ENCODE measurements at places on chromosomes 1 and 21.

GRCh38 chr1:165303386-165303785, 53.1 kb downstream of the LMX1A start:
- no peak for DNase-seq

- no peak for DNase-seq
Observed at GRCh38 chr21:39645331-39645730, 32.6 kb downstream of the B3GALT5 start.

DNA sequence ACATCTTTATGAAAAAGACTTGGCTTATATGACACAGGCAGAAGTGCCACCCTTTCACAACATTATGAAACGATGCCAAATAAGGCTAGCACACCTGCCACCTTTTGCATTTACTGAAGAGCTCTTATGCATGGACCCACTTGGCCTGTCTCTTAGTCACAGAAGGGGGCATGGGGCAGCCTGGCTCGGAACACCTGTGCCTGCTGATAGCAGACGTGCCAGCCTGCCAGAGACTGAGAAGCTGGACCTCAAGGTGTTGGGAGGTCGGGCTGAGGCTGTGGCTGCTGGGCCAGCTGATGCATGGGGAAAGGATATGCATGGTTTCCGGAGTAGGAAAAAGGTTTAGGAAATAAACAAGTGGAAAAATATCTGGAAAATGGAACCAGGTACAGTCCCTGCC, 21.5 kb downstream of the RCAN1 start:
- DNase-seq: no peak

DNA sequence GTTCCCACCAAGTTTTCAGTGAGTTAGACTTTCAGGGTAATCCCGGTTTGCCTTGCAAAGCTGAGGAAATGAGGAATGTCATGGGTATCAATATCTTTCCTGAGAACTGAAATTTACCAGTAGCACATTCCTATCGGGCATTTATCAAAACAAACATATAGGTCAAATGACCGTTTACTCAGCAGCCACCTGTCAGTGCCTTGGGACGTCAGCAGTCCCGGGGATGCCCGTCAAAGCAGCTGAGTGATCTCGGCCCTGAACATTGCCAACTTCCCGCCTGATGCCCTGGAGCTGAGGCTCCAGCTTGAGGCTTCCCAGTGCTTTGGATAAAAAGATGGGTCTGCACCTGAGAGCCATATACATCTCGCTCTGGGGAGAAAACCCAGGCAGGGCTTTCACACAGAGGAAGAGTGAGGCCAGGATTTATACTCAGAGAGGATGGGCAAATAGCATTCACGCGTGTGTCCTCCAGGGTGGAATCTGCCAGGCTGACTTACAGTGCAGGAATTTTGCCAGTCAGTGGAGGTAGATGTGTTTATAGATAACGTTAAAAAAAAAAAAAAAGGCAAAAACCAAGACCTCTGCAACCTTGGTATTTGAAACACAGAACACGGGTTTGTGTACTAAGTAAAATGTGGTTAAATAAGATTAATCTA, 435.7 kb upstream of the VAMP3 start:
- no peak for DNase-seq

- no peak for DNase-seq
Observed at GRCh38 chr1:9422911-9423505, 116.3 kb upstream of the SLC25A33 start.

DNA sequence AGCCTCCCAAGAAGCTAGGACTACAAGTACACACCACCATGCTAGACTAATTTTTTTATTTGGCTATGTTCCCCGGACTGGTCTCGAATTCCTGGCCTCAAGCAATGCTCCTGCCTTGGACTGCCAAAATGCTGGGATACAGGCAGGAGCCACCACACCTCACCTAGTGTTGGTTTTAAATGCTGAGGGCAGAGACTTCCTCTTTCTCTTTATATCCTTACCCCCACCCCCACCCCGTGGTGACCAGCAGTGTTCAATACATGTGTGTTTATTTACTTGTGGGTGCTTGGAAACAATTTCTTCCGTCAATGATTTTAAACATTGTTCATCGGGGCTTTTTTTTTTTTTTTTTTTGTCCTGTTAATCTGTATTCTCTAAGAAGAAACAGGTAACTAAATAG, 158.9 kb downstream of the ZBTB18 start:
- no peak for DNase-seq

GRCh38 chr1:223621312-223621734, 44.2 kb downstream of the CAPN8 start:
- DNase-seq: no peak

DNA sequence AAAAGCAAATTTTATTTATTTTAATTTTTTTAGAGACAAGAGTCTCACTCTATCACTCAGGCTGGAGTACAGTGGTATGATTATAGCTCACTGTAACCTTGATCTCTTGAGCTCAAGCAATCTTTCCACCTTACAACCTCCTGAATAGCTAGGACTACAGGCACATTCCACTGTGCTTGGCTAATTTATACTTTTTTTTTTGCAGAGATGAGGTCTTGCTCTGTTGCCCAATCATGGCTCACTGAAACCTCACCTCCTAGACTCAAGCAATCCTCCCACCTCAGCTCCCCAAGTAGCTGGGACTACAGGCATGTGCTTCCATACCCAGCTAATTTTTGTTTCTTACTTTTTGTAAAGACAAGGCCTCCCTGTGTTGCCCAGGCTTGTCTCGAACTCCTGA, 49.5 kb downstream of the DR1 start:
- DNase-seq: no peak

- no peak for DNase-seq
Observed at GRCh38 chr1:91031081-91031480, 9.2 kb upstream of the ZNF644 start.

DNA sequence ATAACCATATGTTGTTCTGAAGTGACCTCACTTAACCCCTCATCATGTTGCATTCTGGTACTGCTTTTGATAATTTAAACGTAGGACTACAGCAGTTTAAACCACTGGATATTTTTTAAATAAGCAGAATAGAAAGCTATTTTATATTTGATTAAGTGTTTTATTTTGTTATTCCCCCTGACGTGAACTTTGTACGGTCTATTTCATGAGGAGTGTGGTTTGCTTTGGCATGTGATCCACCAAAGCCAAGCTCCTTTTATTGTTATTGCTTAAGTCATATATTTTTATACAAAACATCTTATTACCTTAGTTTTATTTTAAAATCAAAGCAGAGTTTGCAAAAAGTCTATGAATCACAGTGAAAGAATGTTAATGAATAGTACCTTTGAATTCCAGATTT, 101.4 kb upstream of the L1TD1 start:
- no peak for DNase-seq

GRCh38 chr1:34037856-34038255, 127.2 kb downstream of the CSMD2 start:
- no peak for DNase-seq

DNA sequence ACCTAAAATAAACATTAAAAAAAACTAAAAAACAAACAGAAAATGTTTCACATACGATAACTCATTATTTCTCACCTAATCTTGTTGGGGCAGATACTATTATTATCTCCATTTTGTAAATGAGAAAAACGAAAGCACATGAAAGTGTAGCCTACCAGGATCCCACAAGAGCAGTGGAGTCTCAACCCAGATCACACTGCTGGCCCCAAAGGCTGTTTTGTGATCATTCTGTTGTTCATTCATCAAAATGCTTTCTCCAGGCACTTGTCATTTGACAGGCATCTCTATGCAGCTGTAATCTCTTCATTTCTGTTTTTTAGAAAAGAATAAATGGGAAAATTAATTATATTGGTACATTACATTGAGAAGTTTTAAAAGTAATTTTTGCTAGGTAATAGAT, 67.5 kb downstream of the AK5 start:
- no peak for DNase-seq

- DNase-seq: peak; percentile 53
Observed at GRCh38 chr1:109793486-109794318, 30.0 kb upstream of the EPS8L3 start.

- no peak for DNase-seq
Observed at GRCh38 chr1:214546084-214546483, 5.3 kb downstream of the PTPN14 start.

GRCh38 chr1:171940368-171940767, 99.1 kb downstream of the DNM3 start:
- no peak for DNase-seq

- DNase-seq: no peak
Observed at GRCh38 chr21:37484535-37485474, 118.2 kb downstream of the DYRK1A start.

- no peak for DNase-seq
Observed at GRCh38 chr1:86477256-86477655, 8.5 kb downstream of the CLCA1 start.

DNA sequence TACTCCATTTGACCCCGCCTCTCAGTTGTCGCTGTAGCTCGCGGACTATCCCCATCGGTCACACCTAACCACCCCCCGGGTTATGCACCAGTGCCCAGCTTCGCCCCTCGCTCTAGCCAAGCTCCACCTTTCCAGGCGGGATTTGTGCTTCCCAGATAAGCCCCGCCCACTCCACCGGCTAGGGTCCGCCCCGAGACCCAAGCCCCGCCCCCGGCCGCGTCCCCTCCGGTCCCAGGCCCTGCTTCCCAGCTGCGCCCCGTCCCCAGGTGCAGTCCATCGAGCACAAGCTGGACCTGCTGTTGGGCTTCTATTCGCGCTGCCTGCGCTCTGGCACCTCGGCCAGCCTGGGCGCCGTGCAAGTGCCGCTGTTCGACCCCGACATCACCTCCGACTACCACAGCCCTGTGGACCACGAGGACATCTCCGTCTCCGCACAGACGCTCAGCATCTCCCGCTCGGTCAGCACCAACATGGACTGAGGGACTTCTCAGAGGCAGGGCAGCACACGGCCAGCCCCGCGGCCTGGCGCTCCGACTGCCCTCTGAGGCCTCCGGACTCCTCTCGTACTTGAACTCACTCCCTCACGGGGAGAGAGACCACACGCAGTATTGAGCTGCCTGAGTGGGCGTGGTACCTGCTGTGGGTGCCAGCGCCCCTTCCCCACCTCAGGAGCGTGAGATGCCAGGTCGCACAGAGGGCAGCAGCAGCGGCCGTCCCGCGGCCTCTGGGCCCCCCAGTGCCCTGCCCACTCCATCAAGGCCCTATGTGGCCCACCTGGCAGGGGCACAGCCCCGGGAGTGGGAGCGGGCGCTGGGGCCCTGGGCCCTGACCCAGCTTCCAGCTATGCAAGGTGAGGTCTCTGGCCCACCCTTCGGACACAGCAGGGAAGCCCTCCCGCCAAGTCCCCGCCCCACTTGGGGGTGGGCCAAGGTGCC, 23.9 kb downstream of the CITED4 start:
- no peak for DNase-seq

DNA sequence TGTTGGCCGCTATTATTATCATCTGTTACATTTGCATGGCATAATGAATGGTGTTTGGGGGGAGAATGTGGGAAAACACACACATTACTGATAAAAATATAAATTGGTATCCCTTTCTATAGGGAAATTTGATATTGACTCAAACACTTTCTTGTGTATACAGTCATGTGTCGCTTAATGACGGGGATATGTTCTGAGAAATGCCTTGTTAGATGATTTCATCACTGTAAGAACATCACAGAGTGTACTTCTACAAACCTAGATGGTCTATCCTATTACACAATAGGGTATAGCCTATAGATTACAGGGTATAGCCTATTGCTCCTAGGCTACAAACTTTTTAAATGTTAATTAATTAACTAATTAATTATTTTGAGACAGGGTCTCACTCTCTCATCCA, 67.2 kb upstream of the B3GALNT2 start:
- DNase-seq: no peak

GRCh38 chr1:38085666-38086330, 39.2 kb upstream of the POU3F1 start:
- no peak for DNase-seq

GRCh38 chr1:145758116-145758515, 38.8 kb downstream of the CD160 start:
- no peak for DNase-seq

DNA sequence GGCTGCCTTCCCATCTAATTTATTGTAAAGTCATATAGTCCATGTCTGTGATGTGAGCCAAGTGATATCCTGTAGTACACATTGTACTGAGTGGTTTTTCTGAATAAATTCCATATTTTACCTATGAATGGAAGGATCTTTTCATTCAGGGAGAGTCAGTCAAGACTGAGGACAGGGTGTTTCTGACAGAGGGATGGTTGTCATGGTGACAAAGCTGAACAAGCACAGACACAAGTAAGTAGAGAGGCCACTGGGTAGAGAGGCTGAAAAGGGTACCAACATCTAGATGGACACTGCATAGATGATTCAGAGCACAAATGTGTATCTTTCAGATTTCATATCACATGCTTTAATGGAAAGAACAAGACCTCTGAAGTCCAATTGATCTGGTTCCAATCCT, 22.6 kb upstream of the IL20 start:
- no peak for DNase-seq

GRCh38 chr21:45441431-45442255, 36.7 kb downstream of the COL18A1 start:
- DNase-seq: no peak
